ENCODE measurements at places on chromosomes 2 and 18.

DNA sequence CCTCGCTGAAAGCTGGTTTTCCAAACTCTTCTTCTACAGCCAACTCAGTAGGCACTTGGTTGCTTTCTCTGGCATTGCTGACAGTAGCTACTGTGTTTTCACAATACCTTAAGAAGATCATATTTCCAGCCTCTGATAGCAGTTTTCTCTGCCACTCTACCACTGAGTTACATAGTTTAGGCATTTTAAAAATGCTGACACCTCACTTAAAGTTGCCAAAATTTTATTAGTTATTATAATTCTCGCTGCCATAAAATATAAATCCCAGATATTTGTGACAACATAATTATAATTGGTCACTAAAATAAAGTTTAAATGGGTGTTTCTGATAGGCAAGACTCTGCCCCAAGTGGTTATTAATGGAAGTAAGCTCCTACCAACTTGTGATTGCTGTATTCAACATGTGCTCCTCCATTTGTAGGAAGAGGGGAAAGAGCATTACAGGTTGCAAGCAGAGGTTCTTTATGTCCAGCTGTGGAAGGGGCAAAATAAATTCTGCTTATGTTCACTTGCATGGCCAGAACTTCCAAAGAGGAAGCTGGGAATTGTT is 1202.8 kb downstream of the CNTNAP5 start:
- no peaks in the 10 kb centered on the region for H3K4me1 ChIP-seq
- H3K4me3 ChIP-seq, result no peak overlapping the region
- no peaks in the 10 kb centered on the region for H3K27me3 ChIP-seq
- DNase-seq, result no peak

DNA sequence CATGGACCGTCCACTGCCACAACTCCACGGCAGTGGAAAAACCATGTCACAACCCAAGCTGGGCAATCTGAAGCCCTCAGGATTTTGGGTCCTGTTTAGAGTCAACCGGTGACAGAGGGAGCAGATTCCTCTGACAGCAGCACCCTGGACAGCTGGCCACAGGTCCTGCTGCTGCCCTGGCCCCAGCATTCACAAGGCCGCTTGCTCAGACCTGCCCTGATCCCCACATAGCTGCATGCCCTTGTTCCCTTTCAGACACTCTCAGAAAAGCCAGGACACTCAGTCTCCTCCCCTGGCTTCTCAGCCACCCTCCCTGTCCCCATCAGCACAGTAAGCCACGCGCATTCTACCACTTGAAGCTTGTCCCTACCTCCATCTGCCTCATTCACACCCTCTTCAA is 1.6 kb downstream of the COPS9 start:
- no peaks in the 10 kb centered on the region for H3K4me1 ChIP-seq
- H3K27me3 ChIP-seq, result no peaks in the 10 kb centered on the region
- H3K27ac ChIP-seq, result no peak overlapping the region
- no peaks in the 10 kb centered on the region for H3K36me3 ChIP-seq

DNA sequence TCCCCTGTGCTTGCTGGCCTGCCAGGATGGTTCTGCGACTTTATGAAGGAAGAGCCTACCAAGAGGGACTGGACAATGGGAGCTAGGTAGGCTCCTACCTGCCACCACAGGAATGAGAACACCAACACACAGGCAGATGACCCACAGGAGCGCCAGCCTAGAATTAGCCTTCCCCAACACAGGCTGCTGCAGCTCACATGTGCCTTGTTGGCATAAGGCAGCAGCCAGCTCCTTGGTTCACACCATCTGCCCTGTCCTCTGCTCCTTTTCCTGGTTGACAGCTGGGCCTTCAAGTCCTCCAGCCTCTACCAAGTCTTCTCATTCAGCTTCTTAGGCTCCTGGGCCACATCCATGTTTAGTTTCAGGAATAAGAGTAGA is 705.4 kb upstream of the RAB6C start:
- H3K4me3 ChIP-seq, result no peak overlapping the region
- no peaks in the 10 kb centered on the region for H3K27me3 ChIP-seq
- no peak for DNase-seq
- no peaks in the 10 kb centered on the region for H3K36me3 ChIP-seq
- no peaks in the 10 kb centered on the region for H3K4me1 ChIP-seq

DNA sequence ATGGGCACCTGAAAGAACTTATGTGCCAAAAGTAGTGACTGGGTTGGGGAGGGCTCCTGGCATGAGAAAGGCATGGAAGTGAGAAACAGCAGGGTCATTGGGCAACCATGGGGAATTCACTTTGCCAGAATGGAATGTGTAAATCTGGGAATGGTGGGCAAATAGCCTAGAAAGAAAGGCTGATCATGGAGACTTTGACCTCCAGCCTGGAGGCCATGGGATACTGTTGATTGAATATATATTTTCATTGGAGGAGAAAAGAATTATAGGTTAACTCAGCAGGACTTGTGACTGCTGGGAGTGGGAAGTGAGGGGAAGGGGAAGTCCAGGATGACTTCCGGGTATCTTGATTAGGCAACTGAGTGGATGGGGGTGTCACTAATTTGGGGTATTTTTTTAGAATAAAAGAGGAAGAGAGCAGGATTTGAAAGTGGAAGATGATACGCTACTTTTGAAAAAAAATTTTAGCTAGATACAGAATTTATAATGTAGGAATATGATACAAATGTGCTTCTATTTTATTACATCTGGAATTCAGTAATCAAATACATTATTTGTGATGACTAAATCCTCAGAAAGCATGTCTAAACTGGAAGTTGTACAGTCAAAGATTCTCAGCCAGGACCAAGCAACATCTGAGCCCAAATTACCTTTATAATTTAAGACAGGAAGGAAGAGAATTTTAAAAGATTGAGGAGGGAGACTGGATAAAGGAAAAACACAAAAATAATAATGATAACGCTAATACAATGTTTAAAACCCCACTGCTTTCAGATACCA is 116.2 kb downstream of the GATA6 start:
- DNase-seq, result peak; percentile 60
- H3K36me3 ChIP-seq, result no peaks in the 10 kb centered on the region
- H3K27ac ChIP-seq, result peak overlapping the region; percentile 47
- no peaks in the 10 kb centered on the region for H3K4me1 ChIP-seq
- no peak overlapping the region for H3K4me3 ChIP-seq

DNA sequence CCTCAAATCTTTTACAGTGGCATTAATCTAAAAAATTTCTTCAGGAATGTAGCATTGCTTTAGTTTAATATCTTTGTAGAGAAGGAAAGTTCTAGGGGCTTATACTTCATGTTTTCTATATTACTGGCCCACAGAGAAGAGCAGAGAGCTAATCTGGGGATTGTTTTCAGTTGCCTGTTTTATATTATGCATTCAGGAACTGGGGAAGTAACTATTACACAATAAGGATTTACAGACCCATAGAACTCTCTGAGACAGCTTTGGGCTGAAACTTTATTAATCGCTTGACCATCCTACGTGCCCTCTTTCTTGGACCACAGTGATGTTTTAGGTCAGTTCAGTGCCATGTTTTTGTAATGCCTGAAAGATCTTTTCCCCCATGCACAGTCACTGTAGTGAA is 29.9 kb downstream of the BIRC6 start:
- H3K36me3 ChIP-seq, result no peaks in the 10 kb centered on the region
- H3K27me3 ChIP-seq, result no peaks in the 10 kb centered on the region
- no peak overlapping the region for H3K4me3 ChIP-seq
- H3K4me1 ChIP-seq, result peaks cover 11% of the 10 kb centered on the region
- no peak for DNase-seq

DNA sequence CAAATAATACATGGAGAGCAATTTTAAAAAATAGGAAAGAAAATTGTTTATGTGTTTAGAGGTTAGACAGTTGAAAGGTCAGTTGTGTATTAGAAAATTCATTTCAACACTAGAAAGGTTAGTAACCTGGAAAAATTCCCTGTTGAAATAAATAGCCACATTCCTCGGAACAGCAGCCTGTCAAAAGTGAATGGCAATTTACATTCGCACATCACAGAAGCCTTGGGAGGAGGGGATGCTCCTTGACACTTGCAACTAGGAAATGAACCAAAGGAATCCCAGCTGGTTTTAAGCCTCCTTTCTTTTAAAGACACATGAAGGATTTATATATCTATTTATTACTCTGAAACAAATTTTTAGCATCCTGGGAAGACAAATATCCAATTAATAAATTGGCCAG is 653.5 kb upstream of the LRRTM4 start:
- no peaks in the 10 kb centered on the region for H3K4me1 ChIP-seq
- H3K36me3 ChIP-seq, result no peaks in the 10 kb centered on the region
- no peak overlapping the region for H3K27ac ChIP-seq
- H3K4me3 ChIP-seq, result no peak overlapping the region

- no peaks in the 10 kb centered on the region for H3K4me1 ChIP-seq
- no peak overlapping the region for H3K27ac ChIP-seq
- H3K4me3 ChIP-seq, result no peak overlapping the region
Observed at GRCh38 chr2:231557571-231558217, 27.4 kb upstream of the NMUR1 start.

DNA sequence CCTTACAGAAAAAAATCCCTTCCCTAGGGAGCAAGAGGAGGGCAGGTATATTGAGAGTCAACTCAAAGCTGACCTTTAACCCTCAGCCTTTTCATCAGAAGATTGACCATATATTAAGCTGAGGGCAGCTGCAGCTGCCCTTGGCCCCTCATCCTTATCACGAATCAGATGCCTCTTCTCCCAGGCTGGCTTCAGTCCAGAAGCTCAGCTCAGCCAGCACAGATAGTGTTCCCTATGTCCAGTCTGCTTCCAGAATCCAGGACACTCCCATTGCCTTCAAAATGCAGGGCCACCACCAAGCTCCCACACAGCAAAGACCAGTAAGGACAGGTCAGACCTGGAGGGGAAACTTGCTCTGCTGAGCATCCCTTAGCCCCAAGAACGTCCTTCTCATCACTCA is 146.1 kb downstream of the BCL11A start:
- no peaks in the 10 kb centered on the region for H3K27me3 ChIP-seq
- no peak overlapping the region for H3K27ac ChIP-seq
- H3K4me3 ChIP-seq, result no peak overlapping the region
- no peak for DNase-seq
- H3K4me1 ChIP-seq, result no peaks in the 10 kb centered on the region

- H3K4me1 ChIP-seq, result no peaks in the 10 kb centered on the region
- H3K27ac ChIP-seq, result no peak overlapping the region
- H3K4me3 ChIP-seq, result no peak overlapping the region
Observed at GRCh38 chr2:66561645-66562303, 126.8 kb downstream of the MEIS1 start.

DNA sequence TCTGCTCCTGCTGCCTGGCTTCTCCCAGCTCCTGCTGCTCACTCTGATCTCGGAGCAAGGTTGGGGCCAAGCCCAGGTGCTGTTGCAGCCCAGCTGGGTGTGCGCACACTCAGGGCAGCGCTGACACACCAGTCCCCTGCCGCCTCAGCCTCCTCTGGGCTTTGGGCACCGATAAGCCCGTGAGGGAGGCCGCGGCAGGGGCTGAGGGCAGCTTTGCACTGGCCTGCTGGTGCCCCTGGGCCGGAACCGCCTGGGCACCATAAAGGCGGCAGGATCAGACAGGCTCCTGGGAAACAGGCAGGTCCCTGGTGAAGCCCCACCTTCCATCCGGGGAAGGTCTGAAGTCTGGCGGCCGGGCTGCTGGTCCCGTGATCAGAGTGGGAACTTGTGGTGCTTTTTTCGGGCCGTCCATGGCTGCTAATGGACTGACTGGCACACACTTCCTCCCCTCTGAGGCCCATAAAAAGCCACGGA is 14.1 kb upstream of the EML6 start:
- peak; percentile 54 for DNase-seq
- H3K4me3 ChIP-seq, result peak overlapping the region; percentile 65
